COR-L47 (cell line): ENCODE measurements at places on chromosomes 2 and 18.
A peak's percentile ranks its signal among the peaks of the same experiment; 100 is the strongest.

DNA sequence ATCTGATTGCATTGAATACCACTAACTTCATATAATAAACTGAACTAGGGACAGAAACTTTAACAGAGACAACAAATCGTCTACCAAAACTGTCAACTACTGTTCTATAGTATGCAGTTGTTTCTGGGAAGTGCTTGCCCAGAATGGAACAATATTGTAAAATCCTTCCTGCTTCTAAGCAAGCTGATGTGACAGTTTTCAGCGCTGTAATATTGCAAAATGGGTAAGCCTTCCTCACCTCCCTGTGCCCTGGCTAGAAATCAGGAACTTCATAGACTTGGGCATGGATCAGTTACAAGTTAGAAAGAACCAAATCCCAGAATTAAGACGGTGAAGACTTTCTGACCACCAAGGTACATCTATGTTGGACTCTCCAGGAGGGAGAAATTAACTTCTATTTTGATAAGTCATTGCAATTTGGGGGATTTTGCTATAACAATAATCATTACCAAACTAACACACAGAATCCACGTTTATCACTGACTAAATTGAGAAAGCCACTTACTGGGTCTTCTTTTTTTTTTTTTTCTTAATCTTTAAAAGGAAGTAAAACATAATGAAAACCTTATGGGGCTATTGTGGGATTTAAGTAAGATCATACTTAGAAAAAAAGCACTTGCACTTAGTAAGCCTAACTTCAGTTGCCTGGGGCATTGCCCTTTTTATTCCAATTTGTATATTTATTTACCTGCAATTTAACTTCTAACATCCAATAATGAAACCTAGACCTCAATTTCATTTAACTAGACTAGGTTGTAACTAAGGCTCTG lies 261.5 kb downstream of the TRIB2 start:
- no peak for DNase-seq

DNA sequence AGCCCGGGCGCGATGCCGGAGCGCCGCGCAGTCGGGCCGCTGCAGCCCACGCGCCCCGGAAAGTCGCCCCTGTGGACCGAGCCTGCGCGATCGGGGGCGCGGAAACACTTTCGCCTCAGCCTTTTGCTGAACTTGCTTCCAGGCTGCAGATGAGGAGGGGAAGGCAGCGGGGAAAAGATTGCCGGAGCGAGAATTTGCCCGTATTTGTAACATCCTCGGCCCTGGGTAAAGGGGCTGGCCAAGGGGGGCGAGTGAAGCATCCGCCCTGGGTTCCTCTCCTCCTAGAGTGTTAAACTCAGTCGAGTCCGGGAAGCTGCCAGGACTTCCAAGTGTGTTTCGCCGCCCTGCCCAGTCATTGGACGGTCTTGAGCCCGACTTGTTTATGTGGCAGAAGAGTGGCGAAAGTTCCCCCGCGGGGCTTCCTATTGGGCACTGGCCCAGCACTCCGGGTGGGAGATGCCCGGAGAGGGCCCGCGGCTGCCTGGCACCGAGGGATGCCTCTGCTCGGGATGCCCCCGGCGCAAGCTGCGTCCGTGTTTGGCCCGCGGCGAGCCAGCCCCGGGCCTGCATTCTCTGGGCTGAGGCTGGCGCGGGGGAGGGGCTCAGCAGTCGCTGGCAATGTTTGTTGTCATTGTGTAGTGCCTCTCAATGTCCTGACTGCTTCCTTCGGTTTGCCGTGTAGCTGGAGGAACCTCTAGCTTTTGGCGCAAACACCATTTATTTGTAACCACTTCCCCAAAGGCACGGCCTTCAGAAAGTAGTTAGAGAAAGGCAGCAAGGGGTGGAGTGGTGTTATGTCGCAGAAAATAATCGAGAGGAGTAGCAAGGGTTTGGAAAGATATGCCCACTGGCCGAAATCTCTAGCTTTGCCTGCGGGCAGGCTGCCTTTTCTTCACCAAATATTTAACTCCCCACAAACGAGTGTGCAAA lies 1.1 kb downstream of the CYBRD1 start:
- peak; percentile 29 for DNase-seq

DNA sequence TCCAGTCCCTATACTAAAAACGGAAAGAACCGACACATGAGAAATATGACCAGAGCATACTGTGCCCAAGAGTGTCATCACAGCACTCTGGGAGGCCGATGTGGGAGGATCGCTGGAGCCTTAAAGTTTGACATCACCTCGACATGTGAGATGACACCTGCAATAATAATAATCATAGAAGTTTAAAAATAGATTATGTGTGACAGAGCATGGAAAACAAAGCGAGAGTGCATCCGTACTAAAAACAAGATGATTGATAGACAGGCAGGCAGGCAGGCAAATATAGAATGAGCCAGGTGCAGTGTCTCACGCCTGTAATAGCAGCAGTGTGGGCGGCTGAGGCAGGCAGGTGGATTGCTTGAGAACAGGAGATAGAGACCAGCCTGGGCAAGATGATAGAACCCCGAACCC lies 114.8 kb upstream of the ANKRD30BL start:
- no peak for DNase-seq

GRCh38 chr2:96546797-96547196 lies 10.2 kb downstream of the ARID5A start:
- DNase-seq = no peak

- no peak for DNase-seq
Observed at GRCh38 chr2:138500592-138501424, 762 bp upstream of the SPOPL start.

DNA sequence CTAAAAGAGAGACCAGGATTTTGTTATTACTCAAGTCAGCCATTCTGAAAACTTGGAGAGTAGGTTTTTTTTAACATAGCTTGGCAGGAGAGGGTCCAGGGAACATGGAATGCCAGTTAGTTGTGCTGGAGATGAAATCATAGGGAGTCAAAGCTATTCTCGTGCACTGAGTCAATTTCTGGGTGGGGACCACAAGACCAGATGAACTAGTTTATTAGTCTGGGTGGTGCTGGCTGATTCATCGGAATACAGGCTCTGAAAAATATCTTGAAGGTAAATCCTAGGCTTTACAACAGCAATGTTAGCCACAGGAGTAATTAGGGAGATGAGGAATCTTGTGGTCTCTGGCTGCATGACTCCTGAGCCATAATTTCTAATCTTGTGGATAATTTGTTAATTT lies 921.4 kb downstream of the TRIB2 start:
- no peak for DNase-seq

DNA sequence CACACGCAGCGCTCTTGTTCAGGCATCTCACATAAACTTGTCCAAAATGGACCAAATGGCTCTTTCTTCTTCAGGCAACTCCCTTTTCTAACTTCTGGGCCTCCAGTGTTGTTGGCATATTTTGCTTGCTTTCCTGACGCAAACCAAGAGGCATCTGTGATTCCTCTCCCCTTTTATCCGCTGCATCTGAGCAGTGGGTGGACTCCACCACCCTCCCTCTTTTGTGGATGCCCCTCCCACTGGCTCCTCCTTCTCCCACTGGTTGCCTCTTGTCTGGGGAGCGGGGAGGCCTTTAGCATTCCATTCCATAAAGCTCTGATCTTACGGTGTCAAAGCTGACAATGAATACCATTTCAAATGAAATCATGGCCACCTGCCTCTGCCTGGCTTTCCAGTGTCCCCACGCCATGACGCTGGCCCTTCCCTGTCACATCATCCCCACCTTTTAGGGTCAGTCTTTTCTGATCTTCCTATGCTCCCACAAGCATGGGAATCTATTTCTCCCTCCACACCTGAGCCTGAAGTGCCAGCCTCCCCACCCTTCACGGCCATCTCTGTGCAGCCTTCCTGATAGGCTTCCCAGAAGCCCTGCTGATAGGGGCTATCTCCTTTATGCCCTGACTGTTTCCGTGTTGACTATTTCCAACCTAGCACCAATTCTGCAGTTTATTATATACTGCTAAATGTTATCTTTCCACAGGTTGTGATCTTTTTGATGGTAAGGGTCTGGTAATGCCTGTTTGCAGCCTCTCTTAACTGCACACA lies 51.5 kb downstream of the RPL37A start:
- no peak for DNase-seq

GRCh38 chr18:42931491-42931890 lies 184.0 kb downstream of the RIT2 start:
- DNase-seq = no peak

GRCh38 chr2:80489717-80490116 lies 185.2 kb upstream of the LRRTM1 start:
- DNase-seq = no peak

DNA sequence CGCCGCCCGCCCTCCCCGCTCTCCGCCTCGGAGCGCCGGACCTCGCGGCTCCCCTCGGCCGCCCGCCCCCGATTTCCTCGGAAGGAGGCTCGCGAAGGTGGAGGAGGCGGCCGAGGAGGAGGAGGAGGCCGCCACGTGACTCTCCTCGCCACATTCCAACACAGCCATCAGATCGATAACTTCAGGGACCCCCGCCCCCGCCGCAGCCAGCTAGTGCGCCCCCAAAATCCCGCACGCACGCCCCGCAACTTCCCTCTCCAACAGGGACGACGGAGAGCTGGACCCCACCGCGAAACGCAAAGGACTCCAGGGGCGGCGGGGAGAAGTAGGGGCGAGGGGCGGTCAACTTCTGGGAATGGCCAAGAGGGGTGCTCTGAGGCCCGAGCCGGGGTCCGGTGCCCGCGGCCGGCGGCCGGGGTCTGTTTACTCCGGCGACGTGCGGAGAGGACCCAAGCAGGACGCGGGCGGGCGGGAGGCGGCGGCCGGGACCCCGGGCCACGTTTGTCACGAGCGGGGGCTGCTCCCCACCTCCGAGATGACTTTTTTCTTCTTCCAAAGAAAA lies 2.0 kb downstream of the ZNF521 start:
- DNase-seq = no peak

GRCh38 chr2:37588316-37588777 lies 83.1 kb downstream of the CDC42EP3 start:
- no peak for DNase-seq

DNA sequence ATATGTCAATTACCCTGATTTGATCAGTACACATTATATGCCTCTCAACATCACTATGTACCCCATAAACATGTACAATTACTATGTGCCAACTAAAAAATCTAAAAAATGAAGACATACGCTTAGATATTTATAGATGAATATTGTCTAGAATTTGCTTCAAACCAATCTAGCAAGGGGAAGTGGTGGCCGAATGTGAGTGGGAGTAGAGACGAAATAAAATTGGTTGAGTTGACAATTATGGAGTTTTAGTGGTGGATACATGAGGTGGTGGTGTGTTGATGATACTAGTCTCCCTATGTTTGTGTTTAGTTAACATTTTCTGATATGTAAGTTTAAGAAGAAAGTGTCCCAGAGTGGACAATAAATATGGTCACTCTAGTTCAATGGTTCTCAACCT lies 49.0 kb downstream of the SDC1 start:
- no peak for DNase-seq

DNA sequence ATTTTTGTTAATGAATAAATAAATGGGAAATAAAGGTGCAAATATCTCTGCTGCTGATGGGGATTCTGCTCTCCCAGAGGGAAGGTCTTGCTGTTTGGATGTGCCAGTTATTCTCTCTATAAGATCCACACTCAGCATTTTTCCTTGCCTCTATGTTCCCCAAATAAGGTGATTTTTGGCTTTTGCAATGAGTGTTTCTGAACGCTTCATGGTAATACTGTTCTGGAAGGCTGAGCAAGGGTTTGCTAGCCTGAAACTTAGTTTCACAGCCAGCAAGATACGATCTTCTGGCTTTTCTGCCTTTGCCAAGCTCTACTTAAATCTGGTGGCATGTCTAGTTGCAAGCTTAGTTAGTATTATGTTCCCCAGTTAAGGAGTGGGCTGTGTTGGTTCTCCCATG lies 114.6 kb downstream of the LPIN1 start:
- no peak for DNase-seq

- no peak for DNase-seq
Observed at GRCh38 chr2:28030600-28030999, 140.1 kb downstream of the BABAM2 start.

DNA sequence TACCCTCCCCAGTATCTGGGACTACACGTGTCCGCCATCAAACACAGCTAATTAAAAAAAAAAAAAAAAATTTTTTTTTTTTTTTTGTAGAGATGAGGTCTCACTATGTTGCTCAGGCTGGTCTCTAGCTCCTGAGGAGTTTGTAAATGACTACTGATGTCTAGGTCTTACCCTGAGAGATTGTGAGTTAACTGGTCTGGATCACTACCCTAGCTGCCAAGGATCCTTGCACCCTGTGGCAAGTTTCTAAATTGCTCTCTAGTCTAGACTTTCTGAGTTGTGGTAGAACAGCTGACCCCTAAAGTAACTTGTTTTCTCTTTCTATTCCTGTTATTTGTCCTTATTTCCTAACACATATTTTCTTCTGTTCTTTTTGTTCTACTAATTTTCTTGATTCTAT lies 44.5 kb downstream of the ABHD3 start:
- no peak for DNase-seq
